Activated CD8-positive, alpha-beta T cell treated with anti-CD3 and anti-CD28 coated beads for 36 hours (primary cell): ENCODE measurements at places on chromosomes 1 and 21.

DNA sequence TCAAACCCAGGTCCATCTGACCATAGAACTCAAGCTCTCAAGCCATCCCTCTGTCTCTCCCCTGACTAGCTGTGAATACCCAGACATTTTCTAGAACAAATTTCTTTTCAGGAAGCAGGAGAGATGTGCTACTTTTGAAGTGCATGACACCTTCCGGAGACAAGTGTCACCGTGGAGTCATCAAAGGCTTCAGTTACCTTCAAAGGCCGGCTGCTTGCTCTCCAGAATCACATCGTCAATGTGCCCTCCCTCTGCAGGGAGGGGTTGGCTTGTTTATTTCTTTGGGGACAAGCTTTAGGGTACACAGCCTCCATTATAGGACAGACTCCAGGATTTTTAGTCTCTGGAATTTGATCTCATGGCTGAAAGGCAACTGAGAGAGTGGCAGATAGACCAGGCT, 37.7 kb upstream of the IGSF21 start:
- peaks cover 16% of the 10 kb centered on the region for H3K4me1 ChIP-seq
- peak; percentile 11 for DNase-seq
- H3K36me3 ChIP-seq = no peaks in the 10 kb centered on the region
- no peaks in the 10 kb centered on the region for H3K27me3 ChIP-seq
- H3K4me3 ChIP-seq = no peak overlapping the region

GRCh38 chr1:221644663-221645258, 97.1 kb downstream of the DUSP10 start:
- H3K4me3 ChIP-seq = no peak overlapping the region
- peaks cover 2% of the 10 kb centered on the region for H3K4me1 ChIP-seq
- peaks cover 3% of the 10 kb centered on the region for H3K27me3 ChIP-seq

DNA sequence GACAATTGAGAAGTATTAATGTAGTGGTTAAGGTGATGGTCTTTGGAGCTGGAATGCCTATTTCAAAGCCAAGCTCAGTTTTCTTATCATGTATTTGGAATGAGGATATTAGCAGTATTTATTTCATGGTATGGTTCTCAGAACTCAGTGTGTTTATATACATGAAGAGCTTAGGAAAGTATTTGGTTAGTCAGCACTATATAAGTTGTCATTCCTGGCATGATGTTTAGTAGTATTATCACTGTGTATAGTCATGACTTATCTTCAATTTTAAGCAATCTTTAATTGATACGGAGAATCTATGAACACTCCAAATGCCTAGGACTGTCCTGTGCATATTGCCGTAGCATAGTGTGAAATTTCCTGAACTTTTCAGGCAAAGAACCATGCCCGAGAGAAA, 501.9 kb upstream of the USP24 start:
- H3K4me3 ChIP-seq = no peak overlapping the region
- no peak for DNase-seq
- H3K27ac ChIP-seq = no peak overlapping the region
- no peaks in the 10 kb centered on the region for H3K4me1 ChIP-seq

GRCh38 chr1:224368409-224368808, 11.7 kb downstream of the CNIH4 start:
- H3K4me1 ChIP-seq = peaks cover 63% of the 10 kb centered on the region
- DNase-seq = peak; percentile 28
- no peaks in the 10 kb centered on the region for H3K27me3 ChIP-seq

DNA sequence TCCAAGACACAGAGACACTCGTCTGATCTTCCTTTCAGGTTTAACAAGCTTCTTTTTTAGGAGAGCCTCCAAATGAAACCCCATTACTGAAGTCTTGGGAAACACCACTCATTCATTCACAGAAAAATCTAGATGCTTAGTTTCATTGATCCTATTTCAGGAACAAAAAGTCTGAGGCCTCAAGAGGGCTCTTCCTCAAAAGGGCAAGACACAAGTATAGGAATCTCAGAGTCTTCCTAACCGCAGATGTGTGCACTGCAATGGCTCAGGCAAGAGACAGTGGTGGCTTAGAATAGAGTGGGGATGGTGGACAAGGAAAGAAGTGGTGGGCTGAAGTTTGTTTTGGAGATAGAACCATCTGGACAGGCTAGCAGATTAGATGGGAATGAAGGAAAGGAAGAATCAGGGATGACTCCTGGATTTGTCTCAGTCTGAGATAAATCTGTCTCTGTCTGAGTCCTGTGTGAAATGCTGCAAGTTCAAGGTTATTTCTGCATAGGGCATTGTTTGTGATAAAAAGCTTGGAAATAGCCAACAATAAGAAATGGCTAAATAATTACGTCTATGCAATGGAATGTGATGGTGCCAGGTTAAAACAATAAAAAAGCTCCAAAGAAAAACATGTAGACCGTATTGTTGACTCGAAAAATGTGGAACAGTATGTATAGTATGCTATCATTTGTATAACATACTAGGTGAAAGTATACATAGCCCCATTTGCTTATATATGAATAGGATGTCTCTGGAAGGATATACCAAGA, 8.9 kb upstream of the CTSE start:
- H3K4me1 ChIP-seq = peaks cover 15% of the 10 kb centered on the region
- peaks cover 25% of the 10 kb centered on the region for H3K27me3 ChIP-seq
- no peak for DNase-seq
- H3K27ac ChIP-seq = no peak overlapping the region

- no peaks in the 10 kb centered on the region for H3K36me3 ChIP-seq
- no peak overlapping the region for H3K4me3 ChIP-seq
- no peaks in the 10 kb centered on the region for H3K4me1 ChIP-seq
- no peak for DNase-seq
- no peak overlapping the region for H3K27ac ChIP-seq
- H3K27me3 ChIP-seq = peaks cover 2% of the 10 kb centered on the region
Measured at GRCh38 chr1:57897581-57897980, 473.7 kb upstream of the DAB1 start.

GRCh38 chr1:6635910-6636760, 11.5 kb downstream of the THAP3 start:
- no peaks in the 10 kb centered on the region for H3K27me3 ChIP-seq
- H3K27ac ChIP-seq = no peak overlapping the region
- peaks cover 23% of the 10 kb centered on the region for H3K36me3 ChIP-seq
- H3K4me3 ChIP-seq = no peak overlapping the region
- DNase-seq = no peak
